ENCODE measurements at places on chromosomes 16 and 17. TPM values are rescaled to one million over a fixed set of nuclear protein-coding genes. Genes with fewer than 3 reads are reported as not detected.
A peak's percentile ranks its signal among the peaks of the same experiment; 100 is the strongest.

DNA sequence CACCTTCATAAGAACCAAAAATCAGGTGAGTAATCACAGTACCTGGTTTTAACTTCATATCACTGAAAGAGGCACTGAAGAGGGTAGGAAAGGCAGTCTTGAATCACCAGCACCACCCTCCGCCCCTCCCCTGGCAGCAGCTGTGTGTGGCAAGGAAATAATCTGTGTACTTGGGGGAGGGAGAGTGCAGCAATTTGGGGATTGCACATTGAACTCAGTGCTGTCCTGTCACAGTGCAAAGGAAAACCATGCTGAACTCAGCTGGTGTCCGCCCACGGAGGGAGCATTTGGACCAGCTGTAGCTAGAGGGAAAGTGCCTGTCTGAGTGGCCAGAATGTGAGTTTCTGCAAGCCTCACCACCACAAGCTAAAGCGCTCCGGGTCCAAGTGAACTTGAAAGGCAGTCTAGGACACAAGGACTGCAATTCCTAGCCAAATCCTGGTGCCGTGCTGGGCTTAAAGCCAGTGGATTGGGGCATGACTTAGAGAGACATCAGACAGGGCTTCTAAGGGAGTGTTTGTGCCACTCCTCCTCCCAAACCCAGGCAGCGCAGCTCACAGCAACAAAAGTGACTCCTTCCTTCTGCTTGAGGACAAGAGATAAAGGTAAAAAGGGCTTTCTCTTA is 39.7 kb upstream of the ALDH3A1 start:
- DNase-seq: no peak

The CNTNAP4 gene
- not detected for total RNA-seq

GRCh38 chr16:57938936-57939871 is 31.7 kb downstream of the CNGB1 start:
- DNase-seq: peak; percentile 72

- DNase-seq: peak; percentile 80
These were observed at the start of gene MT1G for GRCh38 chr16:56667581-56668571. TSS of gene MT1G (minus strand) at chr16:56668065. CDS start at chr16:56667993, 72 bp downstream.

DNA sequence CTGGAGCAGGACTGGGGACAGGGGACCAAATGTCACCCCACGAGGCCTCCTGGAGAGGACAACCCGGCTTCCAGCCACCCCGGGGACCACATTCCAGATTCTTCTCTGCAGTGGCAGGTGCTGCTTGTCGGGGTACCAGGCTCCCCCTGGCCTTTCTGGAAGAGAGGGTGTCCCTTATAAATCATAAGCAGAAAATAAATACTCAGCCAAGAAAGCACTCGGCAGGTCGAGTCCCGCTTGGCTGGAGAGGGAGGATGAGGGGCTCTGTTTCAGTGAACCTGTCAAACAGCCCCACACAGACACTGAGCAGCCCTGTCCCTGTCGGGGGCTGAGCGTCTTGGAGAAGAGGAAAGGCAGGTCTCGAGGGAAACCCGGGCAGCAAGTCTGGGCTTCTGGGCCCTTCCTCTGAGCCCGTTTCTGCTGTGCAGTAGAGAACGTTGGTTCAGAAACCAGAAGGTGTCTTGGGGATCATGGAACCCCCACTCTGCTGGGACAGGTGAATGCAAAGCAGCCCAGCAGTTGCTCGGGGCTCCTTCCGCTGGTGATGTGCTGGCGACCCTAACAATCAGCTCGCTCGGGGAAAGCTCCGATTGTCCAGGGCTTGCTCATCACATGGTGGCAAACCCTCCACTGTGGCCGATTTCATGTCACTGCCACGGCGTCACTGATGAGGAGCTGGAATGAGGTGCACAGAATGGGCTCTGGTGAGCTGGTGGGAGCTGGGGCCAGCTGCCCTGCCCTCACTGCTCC is 36.6 kb downstream of the COX4I1 start:
- no peak for DNase-seq

The GRAP gene
- 1.1 TPM for total RNA-seq

The KRT32 gene
- not detected for total RNA-seq

The DOC2A gene
- total RNA-seq: 4.8 TPM

All from colonic mucosa (tissue), 4 donors.